T-helper 22 cell (primary cell): ENCODE measurements at places on chromosomes 1 and 21.

DNA sequence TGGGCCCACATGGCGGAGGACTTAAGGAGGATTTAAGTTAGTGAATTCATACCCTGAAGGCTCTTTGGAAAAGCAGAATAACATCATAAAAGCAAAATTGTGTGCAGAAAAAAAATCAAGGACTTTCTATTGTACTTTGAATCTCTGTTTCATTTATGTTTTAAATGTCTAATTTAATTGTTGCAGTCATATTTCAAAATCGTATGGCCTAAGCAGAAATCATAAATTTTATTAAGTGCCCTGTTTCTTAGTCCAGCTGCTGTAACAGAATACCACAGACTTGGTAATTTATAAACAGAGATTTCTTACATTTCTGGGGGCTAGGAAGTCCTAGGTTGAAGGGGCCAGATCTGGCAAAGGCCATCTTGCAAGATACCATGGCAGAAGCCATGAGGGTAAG lies 555.6 kb downstream of the LTN1 start:
- DNase-seq, result no peak

DNA sequence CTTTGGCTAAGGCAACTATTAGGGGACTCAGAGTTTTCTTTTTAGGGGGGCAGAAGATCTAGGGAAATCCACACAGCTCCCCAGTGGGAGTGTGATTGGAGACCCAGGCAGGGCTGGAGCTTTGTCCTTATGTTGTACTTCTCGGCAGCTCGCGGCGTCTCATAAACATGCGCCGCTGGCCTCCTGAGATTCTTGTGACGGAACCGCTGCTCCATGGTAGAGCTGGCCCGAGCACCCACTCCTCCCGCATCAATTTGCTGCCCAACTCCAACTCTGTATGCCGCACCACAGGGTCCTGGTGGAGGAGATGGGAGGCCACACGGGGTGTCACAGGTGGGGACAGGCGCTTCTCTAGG lies 143.9 kb downstream of the GALNT2 start:
- DNase-seq, result no peak

GRCh38 chr1:29083317-29084195 lies 40.1 kb downstream of the TMEM200B start:
- DNase-seq, result no peak

GRCh38 chr1:2227346-2228156 lies 568 bp upstream of the SKI start:
- peak; percentile 82 for DNase-seq

DNA sequence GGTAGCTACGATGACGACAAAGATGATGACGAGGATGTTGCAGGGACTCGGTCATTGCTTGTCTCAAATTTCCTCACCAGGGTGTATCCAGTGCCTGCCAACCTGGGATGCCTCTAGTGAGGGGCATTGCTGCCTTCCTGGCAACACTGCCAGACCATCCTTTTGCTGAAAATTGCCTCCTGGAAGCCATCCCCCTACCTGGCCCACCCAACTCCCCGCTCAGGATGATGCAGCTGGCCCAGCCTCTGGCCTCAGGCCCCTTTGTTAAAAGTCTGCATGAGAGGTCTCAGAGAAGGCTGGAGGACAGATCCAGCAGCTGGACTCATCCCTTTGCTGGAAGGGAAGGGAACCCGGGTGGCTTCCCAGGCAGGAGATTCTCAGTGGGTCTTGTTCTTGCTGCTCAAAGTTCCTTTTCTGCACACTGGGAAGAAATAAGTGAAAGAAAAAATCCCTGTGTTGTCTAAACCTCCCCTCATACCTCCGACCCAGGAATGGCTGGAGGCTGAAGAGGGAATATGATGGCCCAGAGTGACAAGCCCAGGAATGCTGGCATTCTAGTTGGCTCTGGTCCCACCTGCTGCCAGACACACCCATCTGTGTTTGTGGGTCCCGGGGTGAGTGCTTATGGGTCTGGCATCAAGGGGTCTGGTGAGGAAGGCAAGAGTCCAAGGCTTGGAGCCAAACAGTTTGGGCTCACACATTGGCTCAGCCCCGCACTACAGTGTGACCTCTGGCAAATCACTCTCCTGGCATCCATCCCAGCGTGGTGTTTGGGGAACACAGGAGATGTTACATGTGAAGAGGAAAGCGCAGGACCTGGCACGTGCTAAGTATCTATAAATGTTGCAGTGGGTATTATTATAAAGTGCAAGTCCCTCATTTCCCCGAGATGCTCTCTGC lies 6.7 kb upstream of the FNDC5 start:
- DNase-seq, result no peak

- no peak for DNase-seq
Measured at GRCh38 chr1:179323436-179323835, 29.8 kb downstream of the SOAT1 start.

DNA sequence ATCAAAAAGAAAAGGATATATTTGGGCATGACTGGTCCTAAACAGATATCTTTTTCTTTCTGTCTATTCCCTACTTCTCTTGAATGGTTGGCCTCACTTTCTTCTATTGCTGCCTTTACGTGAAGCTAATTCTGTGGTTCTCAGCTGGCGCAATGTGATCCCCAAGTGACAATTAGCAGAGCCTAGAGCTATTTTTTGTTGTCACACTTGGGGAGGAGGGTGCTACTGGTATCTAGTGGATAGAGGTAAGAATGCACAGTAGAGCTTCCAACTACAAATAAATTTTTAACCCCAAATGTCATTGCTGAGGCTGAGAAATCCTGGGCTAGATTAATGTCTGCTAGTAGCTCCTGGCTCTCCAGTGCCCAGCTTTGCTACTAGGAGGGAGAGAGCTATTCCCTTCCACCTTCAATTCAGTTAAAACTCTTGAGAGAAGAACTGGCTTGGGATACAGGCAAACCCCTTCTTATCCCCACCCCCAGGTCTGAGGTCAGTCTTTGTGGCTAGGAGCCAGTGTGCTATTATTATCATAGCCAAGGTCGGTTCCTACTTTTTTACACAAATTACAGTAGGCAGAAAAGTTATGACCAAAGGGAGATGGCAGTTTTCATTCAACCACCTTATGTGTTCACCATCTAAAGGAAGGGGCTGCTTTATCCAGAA lies 102.1 kb downstream of the SNX7 start:
- DNase-seq, result no peak

DNA sequence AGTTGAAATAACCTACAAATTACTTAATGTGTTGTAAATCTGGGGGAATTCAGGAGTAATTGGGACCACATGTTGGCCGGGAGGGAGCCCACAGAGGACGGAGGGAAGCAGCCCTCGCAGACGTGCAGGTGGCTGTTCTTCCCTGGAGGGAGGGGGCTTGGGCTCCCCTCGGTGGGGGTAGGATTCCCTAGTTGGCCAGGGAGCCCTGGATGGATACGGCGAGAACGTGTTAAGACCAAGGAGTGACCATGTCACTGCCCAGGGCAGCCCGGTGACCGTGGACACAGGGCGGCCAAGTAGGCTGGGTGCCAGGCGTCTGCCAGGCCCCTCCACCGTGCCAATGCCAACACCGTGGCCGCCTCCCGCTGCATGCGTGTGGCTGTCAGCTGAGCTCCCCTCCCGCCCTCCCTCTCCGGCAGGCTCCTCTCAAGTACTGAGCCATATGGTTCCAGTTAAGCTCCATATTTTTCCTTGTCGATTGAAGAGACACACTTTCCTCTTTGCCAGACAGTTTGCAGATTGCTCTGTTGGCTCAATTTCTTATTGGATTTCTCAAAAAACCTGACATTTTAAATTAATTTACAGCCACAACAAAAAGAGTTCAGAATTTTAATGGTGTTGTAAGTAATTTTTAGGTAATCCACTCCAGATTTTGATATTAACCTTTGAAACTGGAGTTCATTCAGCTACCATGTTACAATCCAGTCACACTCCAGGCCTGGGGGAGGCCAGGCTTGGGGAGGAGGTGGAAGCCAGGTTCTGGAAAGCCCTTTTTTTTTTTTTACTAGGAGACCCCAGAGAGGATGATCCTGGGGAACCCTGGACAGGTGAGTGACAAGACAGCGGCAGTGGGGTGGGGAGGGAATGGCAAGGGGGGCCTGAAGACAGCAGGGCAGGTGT lies 71.2 kb downstream of the CASZ1 start:
- DNase-seq, result no peak

DNA sequence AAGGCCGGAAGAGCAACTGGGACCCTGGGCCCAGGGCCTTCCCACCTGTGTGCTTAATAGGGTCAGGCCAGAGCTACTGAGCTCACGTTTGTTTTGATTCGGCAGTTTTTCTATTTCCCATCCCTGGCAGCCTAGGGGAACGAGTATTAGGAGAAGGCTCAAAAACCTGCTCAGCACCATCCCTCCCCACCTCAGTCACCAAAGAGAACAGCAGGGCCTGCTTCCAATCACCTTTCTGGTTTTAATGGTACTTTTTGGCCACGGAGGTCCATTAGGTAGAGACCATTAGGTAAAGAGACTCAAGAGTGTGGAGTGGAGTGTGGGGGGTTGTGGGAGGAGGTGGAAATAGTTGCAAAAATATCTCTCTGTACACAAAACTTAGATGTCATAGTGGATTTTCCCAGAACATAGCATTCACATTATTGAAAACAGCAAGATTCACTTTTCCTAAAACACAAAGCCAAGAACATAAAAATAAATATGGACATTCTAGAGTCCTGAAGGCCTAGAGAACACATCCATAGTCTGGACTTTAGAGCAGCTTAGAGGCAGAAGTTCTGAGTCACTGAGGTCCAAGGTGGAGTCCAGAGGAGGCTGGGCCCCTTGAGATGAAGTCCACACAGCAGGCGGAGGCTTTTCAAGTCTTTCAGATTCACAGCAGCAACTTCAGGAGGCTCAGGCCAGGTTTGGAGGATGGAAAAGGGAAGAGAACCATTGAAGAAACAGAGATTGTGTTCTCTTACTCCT lies 19.5 kb downstream of the NUAK2 start:
- DNase-seq, result no peak

DNA sequence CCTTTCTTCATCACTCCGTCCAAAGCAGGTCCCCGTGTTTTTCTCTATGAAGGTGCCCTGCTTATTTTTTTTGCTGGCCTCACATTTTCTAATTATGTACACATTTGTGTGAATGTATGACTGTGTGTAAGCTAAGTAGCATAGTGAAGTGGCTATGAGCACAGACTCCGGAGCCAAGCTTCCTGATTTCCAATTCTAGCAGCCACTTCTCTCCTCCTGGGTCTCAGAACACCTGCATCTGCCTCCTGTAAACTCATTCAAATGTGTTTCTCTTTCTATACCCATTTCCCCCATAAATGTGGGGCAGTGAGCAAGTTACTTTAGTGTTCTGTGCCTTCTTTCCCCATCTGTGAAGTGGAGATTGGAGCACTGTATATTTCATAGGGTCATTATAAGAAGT lies 2.1 kb downstream of the SLAMF6 start:
- DNase-seq, result no peak

- DNase-seq, result no peak
Measured at GRCh38 chr1:183783767-183784637, 20.9 kb upstream of the RGL1 start.

- DNase-seq, result no peak
Measured at GRCh38 chr1:59704716-59705115, 110.0 kb upstream of the HOOK1 start.

- no peak for DNase-seq
Measured at GRCh38 chr1:53107570-53108322, 34.7 kb downstream of the SLC1A7 start.

GRCh38 chr21:41536076-41536826 lies 28.3 kb upstream of the TMPRSS2 start:
- DNase-seq, result no peak

DNA sequence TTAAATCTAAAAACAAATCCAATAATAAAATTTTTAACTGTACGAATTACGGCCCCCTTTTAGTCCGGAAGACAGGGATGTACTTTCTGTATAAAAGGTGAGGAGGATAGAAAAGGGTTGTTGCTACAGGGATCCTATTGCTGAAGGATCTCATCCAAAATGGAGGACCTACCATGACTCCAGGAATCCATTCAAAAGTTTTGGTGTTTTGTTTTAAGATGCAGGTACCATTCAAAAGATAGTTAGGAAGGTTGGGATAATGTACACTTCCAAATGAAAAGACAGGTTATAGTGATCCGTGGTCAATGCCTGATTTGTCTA lies 1.3 kb upstream of the ENAH start:
- no peak for DNase-seq

DNA sequence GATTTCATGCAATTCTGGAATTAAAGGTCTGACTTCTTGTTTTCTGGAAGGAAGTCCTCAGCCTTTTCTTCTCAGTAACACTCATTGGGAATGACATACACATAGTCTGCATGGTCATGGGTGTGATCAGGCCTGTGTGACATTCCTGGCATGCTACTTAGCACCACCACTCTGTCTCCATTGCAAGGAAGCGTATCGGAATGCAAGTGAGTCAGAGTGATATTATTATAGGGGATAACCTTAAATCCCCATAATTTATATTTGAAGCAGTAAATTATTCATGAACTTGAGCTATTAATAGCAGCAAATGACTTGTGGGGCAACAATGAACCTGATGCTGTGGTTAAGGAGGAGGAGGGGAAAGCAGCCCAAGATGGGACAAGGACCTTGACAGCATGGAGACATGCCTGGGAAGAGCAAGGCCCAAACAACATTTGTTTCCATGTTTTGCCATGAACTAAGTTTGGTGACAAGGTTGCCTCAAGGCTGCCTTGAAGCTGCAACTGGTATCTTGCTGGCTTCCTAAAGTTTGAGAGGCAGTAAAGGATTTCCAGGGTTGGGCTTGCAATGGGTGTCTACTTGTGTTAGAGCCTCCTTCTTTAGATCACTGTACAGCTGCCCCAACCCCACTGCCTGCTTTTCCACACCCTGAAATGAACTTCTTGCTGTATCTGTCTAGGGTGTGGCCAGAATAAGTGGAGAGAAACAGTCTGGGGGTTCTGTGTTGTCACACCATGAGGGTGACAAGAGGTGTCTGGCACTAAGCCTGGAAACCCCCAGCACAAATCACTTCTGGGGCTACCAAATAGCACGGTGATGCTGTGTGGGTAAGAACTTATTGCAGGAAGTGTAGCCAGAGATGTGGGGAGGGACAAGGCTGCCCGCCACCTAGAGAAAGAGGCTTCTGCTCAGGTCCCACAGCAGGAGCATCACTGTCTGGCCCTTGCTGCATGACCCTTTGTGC lies 4.6 kb downstream of the MAB21L3 start:
- DNase-seq, result no peak

DNA sequence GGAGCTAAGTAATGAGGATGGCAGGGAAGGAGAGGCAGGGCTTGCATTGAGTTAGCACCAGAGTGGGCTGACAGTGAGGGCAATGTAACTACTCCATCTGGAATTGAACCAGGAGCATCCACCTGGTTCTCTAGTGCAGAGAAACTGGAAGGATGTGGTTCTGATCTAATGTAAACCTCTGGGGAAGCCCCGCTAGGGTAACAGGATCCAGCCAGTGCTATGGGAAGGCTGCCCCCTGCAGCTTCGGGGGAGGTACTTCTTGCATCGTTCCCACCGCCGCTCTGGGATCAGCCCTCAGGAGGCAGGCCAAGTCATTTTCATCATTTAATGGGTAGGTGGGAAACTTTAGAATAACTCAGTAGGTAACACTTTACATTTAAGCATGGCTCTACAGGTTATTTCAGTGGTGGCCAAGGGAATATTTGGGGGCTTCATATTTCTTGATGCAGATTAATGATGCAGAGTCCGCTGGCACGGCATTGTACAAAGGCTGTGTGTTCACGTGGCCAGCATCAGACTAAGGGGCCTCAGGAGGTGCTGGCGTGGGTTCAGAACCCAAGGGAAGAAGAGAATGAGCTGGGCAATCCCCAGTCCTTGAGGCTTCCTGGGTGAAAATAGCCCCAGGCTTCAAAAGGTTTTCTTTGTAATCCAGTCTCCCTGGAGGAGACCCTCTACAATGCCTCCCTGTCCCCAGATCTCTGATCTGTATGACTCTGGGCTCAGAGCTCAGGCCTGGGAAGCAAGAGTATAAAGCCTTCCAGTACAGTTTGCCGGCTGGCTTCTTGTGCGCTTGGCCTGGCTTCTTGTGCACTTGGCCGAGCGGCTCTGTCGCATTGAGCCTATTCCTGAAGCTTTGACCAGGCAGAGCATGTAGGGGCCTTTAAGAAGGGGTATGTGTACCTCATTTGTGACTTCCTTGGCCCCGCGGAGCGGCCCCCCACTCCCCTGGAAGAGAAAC lies 26.4 kb upstream of the KAZN start:
- no peak for DNase-seq
